Esophagus squamous epithelium (tissue), 5 donors: ENCODE measurements at places on chromosomes 11 and 22.

GRCh38 chr22:23283591-23284503 is 103.5 kb downstream of the BCR start:
- DNase-seq: no peak

GRCh38 chr11:12503039-12503484 is 125.7 kb downstream of the PARVA start:
- DNase-seq: no peak

GRCh38 chr11:69333879-69334278 is 39.9 kb downstream of the MYEOV start:
- no peak for DNase-seq

GRCh38 chr11:76656571-76657081 is 13.9 kb downstream of the LRRC32 start:
- no peak for DNase-seq

- DNase-seq: no peak
Observed at GRCh38 chr11:40597546-40598113, 861.8 kb downstream of the LRRC4C start.

DNA sequence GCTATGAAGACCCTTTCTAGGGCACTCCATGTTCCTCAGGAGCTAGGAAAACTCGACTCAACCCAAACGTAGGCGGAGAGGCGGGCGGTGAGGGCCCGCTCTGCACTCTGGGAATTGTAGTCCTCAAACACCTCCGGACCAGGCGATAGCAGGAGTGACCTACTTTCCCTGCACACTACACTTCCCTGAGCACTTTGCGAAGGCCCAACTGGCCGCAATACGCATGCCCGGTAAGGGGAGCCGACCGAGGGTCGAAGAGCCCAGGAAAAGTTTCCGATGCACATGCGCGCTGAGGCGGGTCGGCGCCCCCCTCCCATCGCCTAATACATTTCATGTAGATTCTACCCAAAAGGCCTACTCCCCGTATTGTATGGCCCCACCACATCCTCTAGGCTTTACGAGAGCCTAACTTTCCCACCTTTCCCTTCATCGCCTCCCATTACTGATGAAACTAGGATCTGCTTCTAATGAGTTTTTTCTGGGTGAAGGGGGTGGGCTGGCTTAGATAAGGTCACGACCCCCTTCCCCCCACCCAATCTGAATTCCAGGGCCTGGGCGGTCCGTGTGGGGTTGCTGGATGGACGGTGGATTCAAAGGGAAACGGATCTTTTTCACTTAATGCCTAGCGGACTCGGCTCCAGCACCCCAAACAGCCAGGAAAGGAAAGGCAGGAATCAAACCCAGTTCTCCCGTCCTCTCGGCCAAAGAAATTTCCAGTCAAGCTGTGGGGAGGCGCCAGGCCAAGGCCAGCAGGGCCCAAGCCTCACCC is 2.1 kb downstream of the TOB2 start:
- DNase-seq: peak; percentile 43

DNA sequence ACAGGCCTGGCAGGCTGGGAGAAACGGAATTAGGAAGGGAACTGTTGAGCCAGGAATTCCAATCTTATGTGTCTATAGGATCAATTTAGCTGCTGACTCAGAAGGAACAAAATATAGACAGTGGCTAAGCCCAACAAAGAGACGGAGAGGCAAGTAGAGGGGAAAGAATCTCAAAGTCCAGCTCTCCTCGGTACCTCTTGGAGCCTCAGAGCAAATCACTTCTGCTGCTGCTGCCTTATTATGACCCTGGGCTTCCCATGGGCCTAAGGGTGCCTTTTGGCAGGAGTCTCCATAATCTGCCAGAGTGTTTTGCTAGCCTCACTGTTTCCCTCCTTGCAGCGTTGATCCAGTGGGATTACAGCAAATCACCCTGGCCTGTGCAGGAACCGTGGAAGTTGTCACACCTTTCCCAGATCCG is 31.7 kb downstream of the PAX6 start:
- no peak for DNase-seq

GRCh38 chr11:16911186-16911585 is 103.0 kb downstream of the PLEKHA7 start:
- DNase-seq: no peak

DNA sequence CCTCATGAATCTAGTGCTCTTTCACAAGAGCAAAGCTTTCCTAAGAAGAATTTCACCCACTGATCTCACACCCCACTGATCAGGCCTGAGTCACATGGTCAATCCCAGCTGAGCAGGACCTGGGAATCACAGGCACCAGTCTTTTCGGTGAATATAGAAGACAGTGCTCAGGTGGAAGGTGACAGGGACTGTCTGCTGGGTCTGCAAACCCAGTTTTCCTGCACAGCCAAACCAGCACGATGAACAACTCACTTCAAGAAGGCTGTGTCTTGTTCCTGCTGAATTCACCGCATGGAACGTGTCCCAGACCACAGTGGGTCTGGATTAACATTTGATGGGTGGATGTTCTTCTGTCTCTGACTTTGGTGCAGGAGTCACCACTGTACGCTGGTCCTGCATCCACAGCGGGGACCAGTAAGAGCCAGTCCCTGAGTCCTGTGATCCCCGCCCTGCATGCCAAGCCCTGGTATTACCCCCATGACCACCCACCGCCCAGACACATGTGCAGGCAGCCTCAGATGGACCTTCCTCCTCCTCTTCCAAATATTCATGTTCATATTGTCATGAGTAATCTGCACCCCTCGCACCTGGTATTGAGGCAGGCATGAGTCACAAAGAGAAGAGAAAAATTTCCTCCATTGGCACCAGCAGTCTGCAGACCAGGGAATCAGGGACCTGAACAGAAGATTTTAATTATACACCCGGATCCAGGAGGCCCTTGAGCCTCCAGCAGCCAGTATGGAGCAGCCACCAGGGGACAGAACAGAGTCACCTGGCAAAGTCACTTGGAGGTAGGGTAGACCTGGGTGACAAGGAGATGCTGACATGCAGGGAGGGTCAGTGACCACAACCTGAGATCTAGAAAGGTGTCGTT is 8.6 kb upstream of the IGLL5 start:
- no peak for DNase-seq

DNA sequence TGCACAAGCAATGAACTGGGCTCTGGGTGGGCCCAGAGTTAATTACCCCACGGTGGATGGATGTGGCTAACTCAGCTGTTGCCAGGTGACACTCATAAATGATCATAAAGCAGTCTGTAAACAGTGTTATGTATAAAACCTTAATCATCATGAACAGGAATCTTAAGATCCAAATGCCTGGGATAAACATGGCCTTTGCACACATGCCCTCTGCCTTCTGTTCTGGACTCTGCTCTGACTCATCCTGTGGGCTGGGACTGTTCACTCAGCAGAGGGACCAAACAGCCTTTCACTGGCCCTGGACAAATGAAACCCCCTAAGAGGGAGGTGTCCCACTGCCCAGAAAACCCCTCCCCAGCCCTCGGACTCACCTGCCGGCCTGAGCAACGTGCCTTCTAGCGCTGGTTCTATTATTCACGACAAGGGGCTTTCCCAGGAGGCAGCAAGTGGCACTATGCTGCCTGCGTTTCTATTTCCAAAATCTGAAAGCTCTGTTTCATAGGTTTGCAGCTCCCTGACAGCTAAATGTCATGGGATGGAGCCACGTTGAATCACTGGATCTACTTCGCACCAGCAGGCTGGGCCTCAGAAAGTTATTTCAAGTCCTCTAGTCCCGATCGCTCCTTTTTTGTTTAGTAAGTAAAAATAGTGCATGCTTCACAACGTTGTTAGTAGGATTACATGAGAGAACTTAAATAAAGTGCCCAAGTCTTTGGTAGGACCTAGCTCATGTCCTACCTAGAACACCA is 53.0 kb downstream of the LARGE1 start:
- DNase-seq: no peak

GRCh38 chr11:109435121-109435742 is 13.2 kb downstream of the C11orf87 start:
- DNase-seq: no peak

DNA sequence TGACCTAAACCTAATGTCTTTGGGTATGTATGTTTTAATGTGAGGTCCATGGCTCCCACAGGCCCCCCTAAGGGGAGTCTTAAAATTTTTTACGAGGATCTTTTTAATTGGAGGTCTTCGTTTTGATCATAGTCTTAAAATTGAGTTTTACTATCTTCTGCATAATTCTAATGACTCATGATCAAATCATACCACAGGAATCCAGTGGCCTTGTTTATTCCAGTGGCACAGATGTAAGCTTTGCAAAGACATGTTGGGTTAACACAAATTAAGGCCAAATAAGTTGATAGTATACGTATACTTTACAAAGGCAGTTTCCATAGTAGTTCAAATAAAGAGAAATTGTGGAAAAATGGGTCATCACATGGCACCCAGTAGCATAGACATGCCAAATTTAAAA is 33.9 kb upstream of the FJX1 start:
- DNase-seq: no peak

- no peak for DNase-seq
Observed at GRCh38 chr22:23763579-23763945, 772 bp downstream of the C22orf15 start.

DNA sequence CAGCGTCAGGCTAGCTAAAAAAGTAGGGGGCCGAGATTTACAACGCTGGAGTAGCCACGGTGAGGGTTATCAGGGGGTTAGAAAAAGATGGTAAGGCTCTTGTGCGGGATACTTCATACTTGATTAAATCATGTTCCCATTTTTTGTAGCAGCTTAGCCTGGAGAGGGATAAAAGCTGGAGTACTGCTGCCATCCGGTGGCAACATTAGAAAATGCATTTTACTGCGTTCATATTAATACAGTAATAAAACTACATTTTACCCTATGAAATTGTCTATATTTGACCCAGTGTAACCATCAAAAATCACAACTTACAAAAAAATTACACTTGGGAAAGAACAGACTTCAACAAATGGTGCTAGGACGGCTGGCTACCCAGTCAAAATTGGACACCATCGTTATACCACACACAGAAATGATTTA is 17.3 kb downstream of the RPUSD4 start:
- no peak for DNase-seq

DNA sequence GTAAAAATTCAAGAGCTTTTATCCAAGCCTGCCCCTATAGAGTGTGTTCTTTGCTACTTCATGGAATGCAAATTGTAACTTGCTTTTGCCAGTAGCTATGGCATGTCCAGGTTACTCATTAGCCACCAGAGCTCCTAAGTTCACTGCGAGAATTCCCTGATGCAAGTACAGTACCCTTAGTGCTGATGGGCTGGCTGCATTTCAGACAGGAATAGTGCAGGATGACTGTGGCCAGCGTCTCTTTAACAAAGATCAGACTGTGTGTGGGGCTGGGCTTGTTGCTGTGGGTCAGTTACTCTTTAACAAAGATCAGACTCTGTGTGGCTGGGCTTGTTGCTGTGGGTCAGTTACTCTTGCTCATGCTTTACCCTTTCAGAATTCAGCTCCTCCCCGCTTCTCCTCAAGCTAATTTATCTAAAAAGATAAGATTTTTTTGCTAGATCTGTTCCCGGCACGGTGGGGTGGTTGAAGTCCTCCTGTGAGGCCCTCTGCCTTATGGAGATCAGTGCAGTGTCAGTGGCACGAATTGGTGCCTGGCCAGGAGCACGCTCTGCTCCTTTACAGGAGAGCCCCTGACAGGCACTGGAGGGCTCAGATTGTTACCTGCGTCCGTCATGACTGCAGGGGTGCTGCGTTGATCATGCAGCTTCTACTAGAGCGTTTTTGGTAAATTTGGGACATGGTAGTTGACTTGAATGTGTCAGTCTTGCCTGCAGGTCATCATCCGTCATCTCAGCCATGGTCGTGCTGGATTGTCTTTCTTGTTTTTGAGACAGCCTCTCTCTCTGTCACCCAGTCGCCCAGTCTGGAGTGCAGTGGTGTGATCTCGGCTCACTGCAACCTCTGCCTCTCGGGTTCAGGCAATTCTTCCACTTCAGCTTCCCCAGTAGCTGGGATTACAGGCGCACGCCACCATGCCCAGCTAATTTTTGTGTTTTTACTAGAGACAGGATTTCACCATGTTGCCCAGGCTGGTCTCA is 27.0 kb downstream of the AP2A2 start:
- no peak for DNase-seq
